SK-N-SH treated with all-trans-retinoic acid at 6 μM for 48 hours (cell line): ENCODE measurements at places on chromosomes 5 and 9.

DNA sequence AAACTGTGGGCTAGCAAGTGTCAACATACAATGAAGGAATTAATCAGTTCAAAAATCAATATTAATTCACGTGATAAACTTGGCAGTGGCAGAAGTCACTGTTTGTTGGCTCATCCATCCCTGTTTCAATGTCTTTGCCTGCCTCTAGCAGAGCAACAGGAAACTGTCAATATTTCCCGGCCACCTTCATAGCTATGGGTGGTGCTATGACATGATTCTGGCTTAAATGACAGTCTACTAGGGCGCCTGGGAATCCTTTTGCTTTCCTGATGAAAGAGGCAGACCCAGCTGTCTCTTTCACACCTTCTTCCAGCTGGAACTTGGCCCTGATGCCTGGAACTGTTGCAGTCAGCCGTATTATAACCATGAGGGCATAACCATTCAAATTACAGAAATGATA is 72.1 kb upstream of the DNAH5 start:
- ATAC-seq = no peak

GRCh38 chr5:122770477-122770876 is 4.4 kb upstream of the SNX2 start:
- no peak for ATAC-seq

DNA sequence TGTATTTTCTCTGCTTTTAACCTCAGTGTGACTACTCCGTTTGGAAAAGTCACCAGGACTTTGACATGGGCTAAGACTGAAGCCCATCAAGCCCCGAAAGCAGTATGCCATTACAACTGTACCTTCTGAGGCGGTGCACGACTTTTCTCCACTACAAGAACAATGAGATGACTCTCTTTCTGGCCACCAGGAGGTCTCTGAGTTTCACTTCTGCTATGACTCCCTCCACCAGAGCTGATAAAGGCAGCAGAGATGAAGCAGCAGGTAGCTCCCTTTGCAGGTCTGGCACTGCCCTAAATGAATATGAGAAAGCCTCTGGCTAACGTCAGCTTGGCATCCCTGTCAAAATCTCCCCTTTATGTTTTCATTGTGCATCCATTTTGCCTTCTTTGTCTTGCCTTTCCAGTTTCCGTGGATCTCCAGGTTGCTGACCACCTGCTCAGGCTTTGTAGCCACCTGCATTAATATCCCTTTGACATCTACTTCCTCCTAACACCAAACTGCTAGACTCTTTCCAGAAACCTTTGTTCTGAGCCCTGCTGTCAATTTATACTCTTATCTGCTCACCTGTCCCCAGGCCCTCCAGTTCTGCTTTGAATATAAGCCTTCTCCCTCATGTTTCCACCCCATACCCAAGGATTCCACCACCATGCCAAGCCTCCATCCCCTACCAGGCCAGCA is 221.7 kb downstream of the ZNF608 start:
- ATAC-seq = no peak

GRCh38 chr9:19473605-19474004 is 64.8 kb downstream of the ACER2 start:
- ATAC-seq = no peak

GRCh38 chr9:99505936-99506335 is 283.9 kb downstream of the SEC61B start:
- no peak for ATAC-seq
